ENCODE measurements at places on chromosomes 6 and 20. TPM values are rescaled to one million over a fixed set of nuclear protein-coding genes. Genes with fewer than 3 reads are reported as not detected.

DNA sequence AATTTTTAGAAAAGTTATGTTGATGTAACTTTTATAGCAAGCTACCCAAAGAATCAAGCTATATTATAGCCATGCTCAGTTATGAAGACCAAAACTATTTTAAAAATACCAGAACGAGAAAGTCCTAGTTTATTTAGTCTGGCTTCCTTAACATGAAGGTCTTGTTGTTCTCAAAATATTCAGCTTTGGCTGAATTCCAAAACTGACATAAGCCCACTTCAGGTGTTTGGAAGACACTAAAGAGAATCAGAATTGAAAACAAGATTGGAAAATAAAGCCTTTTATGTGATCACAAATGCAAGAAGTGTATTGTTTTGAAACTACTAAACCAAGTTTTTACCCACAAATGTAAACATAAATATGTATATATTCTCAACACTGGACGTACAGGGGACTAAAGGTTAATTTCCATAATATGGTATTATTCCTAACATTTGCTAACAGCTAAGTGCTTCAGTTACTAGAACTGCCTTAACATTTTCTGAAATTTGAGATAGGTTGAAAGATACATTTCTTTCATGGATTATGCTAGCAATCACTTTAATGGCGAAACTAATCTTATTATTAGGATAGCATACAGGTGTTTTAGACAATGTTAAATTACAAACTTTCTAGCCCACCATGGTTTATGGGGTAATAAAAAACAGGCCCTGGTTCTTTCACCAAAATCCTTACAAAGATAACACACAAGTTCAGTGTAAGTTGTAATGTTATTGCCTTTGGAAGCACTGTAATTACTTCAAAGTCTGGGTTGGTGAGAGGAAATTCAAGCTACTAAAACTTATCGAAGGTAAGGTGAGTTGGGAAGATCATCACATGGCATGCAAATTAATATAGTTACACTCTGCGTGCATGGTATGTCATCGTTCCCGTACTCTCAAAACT, 1.6 kb downstream of the MAP3K5 start:
- DNase-seq: no peak

GRCh38 chr6:39086711-39087110, 28.3 kb downstream of the SAYSD1 start:
- no peak for DNase-seq

GRCh38 chr6:113763876-113764275, 93.3 kb upstream of the MARCKS start:
- DNase-seq: no peak

Gene CNBD2
- 4.6 TPM for total RNA-seq

Gene TCEA2
- 66.3 TPM for total RNA-seq

GRCh38 chr6:74420221-74420620, 724.2 kb downstream of the CD109 start:
- no peak for DNase-seq

- no peak for DNase-seq
These were observed 9.9 kb downstream of the LAMA5 start for GRCh38 chr20:62357187-62357667.

DNA sequence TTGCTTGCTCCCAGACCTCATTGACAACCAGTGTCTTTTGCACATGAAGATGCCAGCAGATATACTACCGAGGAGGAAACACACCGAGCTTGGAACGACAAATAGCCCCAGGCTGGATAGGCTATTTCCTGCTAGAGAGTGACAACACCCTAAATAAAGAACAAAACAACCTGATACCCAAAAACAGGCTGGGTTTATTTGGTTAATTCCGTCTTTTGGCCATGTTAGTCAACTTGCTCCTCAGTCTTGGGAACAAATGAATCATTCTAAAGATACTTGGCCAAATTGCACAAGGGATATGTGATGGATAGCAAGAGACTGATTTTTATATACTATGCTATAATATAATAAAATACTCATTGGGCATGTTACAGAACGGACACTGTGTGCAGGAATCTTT, 11.5 kb upstream of the MUC22 start:
- no peak for DNase-seq

DNA sequence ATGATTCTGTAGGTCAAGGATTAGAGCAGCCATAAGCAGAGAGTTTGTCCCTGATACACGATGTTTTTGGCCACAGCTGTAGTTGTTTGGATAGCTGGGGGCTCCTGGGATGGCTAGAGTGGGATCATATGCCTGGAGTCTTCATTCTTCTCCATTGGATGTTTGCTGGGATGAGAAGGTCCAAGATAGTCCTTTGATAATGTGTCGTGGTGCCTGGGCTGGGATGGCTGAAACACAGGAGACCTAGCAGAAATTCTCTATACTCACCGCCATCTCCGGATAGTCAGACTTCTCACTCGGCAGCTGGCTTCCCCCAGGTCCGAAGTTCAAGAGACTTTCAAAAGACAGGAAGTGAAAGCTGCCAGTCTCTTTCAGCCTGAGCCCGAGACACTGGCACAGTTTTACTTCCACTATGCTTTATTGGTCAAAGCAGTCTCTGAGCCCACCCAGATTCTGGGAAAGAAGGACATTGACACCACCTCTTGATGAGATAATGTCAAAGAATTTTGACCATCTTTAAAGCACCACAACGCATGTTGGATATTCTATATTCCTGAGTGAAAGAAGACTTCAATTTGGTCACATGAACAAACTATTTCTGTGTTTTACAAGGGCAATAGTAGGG, 16.0 kb downstream of the MARCKS start:
- DNase-seq: no peak

Data from activated CD4-positive, alpha-beta memory T cell treated with anti-CD3 and anti-CD28 coated beads, Interleukin-2, amount 10 ng/mL, durations not matched to agents 7 days and 5 days (primary cell).